Bronchial epithelial cell (primary cell): ENCODE measurements at places on chromosomes 2 and 18.

DNA sequence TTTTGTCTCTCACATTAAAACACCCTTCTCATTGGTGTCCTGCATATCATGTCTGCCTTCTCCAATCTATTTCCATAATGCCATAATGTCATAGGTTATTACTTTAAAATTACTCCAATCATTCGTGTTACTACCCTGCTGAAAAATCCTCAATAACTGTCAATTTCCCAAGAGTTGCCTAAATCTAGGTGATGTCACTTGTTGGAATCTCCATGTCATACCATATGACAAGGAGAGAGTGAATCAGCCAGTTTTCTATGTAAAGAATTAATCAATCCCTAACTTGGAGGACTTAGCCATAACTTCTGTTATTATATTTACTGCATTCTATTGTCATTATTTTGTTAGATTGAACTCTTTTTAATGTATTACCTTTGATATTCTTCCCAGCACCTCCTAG is 62.5 kb downstream of the PHLPP1 start:
- DNase-seq = no peak

DNA sequence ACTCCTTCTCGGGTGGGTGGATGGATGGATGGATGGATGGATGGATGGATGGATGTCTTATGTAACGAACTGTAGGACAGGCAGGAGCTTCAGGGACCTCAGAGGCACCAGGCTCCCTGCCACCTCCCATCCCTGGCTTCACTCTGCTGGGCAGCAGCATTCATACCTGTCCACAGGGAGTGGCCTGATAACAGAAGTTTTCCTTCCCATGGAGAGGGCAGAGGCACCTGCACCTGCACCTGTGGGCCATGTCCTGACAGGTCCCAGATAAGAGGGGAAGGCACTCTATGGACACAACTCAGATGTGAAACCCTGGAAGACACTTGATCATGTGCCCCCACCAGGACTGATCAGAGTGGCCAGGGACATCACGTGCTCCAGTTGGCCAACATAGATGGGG is 142.3 kb downstream of the GBX2 start:
- DNase-seq = no peak

GRCh38 chr18:75471850-75472249 is 44.3 kb upstream of the SMIM21 start:
- no peak for DNase-seq

- DNase-seq = peak; percentile 15
Measured at GRCh38 chr18:8895987-8896619, 190.7 kb downstream of the MTCL1 start.

DNA sequence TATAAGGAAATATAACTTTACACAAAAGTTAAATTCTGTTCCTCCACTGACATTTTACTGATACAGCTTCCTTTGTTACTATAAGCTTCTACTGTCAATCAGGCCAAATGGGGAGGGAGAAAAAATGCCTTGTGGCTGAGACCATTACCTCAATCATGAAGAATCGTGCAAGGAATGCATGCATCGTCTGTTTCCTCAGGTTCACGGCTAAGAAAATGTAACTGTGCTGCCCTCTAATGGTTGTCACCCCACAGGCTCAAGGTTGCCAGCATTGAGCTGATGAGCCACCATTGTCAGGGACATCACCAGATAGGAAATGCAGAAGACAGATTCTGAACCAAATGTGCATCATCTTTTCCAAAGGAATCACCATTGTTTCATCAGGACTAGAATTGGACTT is 426.9 kb downstream of the CDH2 start:
- DNase-seq = peak; percentile 72

DNA sequence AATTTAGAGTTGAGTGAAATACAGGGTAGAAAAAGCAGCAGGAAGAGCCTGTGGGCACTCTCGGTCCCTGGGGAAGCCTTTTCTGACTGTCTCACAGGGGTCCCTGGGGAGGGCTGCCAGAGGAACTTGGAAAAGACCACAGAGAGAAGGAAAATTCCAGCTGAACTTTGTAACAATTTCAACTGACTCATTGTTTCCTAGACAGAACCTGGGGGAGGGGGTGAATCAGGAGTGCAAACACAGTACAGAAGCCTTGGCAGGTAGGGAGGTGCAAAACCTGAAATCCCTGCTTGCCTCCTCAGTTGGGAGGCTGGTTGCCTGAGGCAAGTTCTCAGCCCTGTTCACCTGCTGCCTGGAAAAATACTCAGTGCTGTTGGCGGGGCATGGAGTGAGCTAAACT is 106.8 kb downstream of the GRB14 start:
- DNase-seq = peak; percentile 95

GRCh38 chr18:23719634-23720201 is 30.5 kb downstream of the LAMA3 start:
- DNase-seq = peak; percentile 97

DNA sequence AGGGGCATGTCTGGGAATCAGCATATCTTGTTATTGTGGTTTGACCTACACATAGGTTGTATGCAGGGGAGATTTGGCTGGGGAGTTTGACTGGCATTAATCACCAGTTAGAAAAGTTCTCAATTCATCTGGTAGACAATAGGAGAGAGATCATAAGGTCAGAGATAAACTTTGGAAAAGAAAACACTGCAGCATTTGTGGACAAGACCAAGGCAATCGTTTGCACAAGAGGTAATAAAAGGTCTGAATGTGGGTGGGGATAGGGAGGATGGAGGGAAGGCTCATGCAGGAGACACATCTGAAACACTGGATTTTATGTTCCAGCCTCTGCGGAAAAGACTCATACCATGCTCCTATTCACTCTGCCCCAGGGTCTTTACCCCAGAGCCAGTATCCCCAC is 136.9 kb downstream of the MAIP1 start:
- no peak for DNase-seq

- DNase-seq = peak; percentile 75
Measured at GRCh38 chr2:11154923-11155380, 315 bp upstream of the SLC66A3 start.

DNA sequence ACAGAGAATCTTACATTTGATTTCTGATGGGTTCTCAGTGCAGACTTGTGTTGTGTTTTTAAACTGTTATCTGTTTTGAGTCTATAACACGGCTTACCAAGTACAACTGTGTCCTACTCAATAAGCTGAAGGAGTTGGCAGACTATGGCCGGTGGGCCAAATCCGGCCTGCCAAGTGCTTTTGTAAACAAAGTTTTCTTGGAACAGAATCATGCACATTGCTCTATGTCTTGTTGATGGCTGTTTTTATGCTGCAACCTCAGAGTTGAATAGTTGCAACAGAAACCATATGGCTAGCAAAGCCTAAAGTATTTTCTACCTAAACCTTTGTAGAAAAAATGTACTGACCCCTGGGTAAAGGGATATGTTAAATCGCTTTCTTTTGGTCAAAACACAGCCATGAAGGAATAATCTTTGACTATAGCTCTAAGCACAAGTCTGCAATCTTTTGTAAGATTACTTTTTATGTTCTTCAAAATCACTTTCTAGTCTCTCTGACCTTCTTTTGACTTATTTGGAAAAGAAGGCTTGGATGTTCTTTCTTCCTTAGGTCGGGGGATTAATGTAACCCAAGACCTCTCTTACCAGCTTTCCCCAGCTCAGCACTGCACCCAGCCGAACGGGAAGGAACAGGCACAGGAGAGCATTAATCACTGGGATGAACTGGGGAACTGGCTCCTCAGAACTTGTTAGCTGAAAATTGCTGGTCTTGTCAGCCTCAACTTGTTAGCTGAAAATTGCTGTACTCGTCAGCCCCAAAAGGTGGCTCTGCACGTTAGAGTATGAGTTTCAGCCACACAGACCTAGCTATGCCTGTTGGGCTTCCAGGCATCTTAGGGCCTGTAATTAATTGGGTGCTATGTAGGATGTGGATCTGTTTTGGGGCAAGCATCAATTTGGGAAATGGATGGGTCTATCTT is 75.4 kb downstream of the CD8B2 start:
- peak; percentile 36 for DNase-seq

DNA sequence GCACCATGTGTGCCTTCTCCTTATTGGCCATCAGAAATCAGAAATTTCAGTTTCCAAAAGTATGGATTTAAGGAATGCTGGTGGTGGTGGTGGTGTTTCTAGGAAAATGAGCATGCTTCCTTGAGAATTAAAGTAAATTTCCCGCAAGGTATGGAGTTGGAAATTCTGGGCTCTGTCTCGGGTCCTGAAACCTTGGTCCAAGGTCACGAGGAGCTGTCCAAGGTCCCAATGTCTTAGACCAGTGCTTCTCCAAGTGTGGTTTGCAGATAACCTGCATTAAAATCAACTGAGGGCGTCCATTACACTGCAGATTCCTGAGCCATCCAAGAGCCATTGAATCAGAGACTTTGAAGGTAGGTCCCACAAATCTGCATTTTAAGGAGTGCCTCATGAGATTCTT is 210.9 kb upstream of the PKDCC start:
- DNase-seq = peak; percentile 30

DNA sequence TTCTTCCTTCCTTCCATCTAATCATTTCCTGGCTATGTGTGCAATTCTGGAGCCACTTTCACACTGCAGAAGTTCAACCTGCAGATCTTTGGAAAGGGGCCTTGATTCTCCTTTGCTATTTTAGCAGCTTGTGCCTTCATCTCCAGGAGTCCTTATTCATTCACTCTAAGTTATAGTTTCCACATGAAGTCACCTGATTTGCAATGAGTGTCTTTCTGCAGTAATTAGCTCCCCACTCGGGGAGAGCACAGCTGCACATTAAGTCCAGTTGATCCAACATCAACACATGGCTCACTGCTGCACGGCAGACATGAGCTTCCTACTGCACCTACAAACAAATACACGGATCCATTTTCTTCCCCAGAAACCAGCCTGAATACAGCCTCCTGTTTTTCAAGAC is 323.1 kb upstream of the TNP1 start:
- DNase-seq = no peak

DNA sequence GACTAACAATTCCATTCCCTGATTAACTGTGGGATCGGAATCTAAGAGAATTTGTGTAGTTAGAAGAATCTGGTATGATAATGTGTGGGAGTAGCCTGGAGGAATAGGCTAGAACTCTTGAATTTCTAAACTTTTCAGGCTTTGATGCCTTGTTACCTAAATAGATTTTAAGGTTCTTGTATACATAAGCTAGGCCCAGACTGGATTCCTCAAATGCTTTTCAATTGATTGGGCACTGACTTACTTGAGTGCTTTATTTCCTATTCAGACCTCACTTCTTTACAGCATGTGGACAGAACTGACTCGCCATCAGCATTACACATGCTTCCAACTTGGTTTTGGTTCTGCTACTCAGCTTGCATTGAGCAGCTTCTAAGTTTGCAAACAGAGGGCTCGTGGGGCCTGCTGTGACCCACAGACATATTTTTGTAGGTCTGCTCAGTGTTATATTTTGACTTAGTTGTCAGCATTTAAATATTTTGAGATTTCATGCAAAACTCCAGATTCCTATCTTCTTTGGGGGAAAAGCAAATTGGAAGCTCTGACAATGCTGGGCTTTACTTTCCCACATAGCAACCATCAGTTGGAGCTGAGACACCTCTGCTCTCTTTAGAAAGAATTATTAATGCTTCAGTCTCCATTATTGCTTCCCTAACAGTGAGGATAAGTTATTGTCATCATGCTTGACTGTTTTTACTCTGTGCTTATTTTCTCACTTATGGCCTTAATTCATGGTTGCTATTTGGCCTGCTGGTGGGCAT is 5.7 kb downstream of the PARD3B start:
- peak; percentile 38 for DNase-seq

GRCh38 chr2:74985978-74986609 is 27.7 kb downstream of the POLE4 start:
- DNase-seq = no peak

DNA sequence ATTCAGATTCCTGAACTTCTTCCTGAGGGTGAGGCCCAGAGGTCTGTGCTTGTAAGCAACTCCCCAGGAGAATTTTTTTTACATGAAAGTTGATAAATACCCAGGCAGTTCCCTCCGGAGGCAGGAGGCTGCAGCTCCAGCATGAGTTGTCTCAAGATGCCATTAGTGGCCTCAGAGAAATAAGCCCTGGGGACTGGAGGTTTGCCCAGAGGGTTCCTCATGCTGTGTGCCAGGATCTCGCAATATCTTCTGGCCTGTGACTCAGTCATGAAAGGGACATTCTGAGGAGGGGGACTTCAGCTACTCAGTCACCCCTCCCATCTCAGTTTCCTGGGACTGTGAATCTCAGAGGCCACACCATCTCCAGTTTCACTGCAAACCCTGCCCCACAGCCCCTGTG is 49.9 kb downstream of the LYPD1 start:
- DNase-seq = peak; percentile 13

- DNase-seq = no peak
Measured at GRCh38 chr2:201269764-201270163, 9.4 kb downstream of the CASP8 start.

GRCh38 chr18:48931680-48932461 is 18.9 kb downstream of the SMAD7 start:
- no peak for DNase-seq

GRCh38 chr2:115214050-115214449 is 771.6 kb downstream of the DPP10 start:
- DNase-seq = no peak

DNA sequence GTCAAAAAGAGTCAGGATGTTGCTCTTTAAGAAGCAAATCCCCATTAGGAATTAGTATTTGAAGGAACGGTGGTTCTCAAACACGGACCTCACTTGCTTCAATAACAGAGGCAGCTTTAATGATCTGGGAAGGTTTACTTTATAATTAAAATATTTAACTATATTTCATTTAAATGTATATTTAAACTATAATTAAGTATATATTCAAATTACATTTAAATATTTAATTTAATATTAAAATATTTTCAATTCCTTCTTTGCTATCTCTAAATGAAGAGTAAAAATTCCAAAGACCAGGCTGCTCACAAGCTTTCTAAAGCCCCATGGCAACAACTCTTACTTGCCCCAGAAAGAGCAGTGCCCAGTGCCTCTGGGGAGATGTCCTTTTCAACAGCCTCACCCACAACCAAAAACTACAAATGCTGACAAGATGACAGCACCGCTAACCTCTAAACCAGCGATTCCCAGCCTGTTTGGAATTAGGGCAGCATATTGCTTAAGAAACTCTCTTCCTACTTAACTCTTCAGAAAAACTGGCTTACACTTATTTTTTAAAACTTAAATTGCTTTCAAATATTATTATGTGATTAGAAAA is 62.9 kb upstream of the POU3F3 start:
- DNase-seq = no peak

DNA sequence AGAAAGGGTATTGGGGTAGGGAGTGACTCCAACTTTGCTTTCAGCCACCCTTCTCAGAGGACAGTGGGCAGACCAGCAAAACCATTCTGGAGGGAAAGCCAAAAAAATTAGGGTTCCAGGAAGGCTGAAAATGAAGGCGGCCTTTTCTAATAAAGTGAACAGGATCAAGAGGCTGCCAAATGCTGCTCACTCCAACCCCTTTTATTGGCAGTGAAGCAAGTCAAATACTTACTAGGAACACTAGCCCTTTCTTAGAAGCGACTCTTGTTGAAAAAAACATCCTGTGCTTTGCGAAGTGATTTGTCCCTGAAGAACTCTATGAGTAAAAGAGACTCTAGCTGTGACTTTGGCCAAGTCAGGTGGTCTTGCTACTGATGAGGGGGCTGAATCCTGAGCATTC is 83.6 kb upstream of the CYP1B1 start:
- no peak for DNase-seq

- no peak for DNase-seq
Measured at GRCh38 chr18:74803769-74804168, 206.1 kb downstream of the ZNF407 start.

GRCh38 chr2:85935746-85936208 is 47.0 kb upstream of the ST3GAL5 start:
- peak; percentile 67 for DNase-seq
